Vagina (tissue), 2 donors: ENCODE measurements at places on chromosomes 13 and 19.

- DNase-seq, result no peak
Observed at GRCh38 chr19:28288572-28289264, 924.2 kb downstream of the UQCRFS1 start.

- DNase-seq, result no peak
Observed at GRCh38 chr13:53285896-53286430, 257.4 kb downstream of the OLFM4 start.

GRCh38 chr13:50713523-50714248, 129.8 kb downstream of the DLEU7 start:
- DNase-seq, result no peak

DNA sequence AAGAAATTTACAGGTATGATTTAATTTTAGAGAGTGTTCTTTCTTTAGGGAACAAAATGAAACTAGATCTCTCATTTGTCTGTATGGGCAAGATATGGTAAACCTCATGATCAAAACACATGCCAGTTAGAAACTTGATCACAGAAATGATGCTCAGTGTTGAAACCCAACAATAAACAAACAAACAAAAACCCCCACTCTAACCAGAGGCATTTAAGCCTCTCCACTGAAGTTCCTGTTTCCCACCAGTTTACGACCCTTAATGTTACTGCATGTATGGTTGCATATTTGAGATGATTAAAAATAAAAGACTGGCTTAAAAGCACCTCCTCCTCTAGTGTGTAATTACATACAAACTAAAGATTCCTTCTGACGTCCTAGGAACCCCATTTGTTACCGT, 293.3 kb upstream of the MAB21L1 start:
- no peak for DNase-seq

- no peak for DNase-seq
Observed at GRCh38 chr19:49503582-49503962, 7.3 kb downstream of the RPS11 start.

DNA sequence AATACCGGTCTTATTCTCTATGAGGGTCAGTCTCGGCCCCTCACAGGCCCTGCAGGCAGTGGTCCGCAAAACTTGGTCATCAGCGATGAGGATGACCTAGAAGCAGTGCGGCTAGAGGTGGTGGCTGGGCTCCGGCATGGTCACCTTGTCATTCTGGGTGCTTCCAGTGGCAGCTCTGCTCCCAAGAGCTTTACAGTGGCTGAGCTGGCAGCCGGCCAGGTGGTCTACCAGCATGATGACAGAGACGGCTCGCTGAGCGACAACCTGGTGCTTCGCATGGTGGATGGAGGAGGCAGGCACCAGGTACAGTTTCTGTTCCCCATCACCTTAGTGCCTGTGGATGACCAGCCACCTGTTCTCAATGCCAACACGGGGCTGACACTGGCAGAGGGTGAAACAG, 1.8 kb downstream of the FREM2 start:
- DNase-seq, result no peak

DNA sequence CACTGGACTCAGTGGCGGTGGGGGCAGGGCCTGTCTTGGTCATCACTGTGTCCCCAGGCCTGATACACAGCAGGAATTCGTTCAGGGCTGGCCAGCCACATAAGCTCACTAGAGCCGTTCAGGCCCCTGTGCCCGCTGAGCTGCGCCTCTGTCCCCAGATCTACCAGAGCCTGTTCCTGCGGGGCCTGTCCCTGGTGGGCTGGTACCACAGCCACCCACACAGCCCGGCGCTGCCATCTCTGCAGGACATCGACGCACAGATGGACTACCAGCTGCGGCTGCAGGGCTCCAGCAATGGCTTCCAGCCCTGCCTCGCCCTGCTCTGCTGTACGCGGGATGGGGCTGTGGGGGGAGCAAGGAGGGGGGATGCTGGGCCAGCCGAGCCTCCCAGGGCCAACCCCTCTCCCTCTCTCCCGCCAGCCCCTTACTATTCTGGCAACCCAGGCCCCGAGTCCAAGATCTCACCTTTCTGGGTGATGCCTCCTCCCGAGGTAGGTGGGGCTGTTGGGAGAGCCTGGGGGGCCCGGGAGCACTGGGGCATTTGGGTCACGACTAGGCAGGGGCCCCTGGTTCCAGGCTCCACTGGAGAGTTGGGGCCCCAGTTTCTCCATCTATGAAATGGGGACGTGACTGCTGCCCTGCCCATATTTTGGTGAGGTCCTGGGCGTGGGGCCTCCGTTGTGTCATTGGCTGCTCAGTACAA, 13.9 kb downstream of the MPND start:
- no peak for DNase-seq

DNA sequence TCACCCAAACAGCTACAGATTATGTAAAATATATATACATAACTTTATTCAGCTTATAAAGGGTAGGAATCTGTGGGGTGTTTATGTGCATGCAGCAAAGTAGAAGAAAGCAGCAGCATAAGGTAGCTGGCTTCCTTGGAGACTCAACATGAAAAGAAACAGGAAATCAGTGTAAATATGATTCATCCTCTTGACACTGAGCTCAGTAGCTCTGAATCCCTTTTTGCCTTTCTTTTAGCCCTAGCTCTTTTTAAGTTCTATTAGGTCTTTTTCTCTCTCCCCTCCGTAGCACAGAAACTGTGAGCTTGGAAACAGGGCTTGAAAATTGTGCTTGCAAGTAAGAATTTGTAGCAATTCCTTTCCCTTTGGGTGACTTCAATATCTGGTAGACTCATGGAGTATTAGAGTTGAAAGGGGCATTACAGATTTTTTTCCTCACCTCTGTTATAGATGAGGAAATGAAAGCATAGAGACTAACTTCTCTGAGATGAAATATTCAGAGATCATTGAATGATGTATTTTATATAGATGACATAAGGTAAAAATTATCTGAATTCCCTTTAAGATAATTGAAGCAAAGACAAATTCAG, 314.4 kb downstream of the PCDH9 start:
- DNase-seq, result no peak

DNA sequence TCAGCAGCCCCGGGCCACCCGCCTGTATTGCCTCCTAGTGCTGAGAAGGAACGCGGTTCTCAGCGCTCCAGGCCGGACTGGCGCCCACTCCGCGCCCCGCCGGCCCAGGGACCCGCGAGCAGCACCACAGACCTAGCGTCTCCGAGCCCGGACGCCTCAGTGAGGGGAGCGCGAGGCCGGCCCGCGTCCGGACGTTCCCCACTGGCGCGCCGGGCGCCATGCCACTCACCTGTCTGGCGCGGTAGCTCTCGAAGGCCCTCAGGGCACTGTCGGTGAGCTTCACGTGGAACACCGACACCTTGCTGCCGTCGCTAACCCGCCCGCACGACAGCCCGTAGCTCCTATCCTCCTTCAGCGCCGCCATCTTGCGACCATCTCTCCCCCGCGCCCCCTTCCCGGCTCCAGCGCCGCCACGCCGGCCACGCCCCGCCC, at the start of gene ELL:
TSS of gene ELL (minus strand) at position 379 of the 432 bp plus-strand sequence. CDS start at position 364, 15 bp downstream.
- no peak for DNase-seq

DNA sequence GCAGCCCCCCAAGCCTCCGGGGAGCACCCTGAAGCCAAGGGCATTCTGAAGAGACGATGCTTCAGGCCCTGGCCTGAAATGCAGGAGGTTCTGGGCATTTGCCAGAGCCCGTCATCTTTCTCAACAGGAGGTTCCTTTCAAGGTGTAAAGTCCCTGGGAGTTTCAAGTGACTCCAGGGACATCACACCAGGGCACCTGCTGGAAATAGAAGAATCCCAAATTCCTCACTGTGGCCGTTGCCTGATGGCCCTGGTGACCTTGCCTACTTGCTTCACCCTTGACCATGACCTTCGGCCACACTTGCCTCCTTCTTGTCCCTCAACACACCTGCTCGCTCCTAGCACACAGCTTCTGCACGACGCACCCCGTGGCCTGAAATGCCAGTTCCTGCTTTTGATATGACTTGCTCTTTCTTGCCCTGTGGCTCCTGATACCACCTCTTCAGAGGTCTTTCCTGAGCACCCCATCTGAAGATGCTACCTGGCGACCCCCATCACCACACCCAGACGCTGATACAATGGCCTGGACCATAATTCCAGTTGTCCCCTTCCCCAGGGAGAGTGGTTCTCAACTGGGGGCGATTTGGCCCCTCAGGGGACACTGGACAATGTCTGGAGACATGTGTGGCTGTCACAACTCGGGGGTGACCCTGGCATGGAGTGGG, 3.5 kb downstream of the DPP9 start:
- DNase-seq, result no peak

GRCh38 chr13:100545684-100546061, 42.9 kb downstream of the GGACT start:
- no peak for DNase-seq

DNA sequence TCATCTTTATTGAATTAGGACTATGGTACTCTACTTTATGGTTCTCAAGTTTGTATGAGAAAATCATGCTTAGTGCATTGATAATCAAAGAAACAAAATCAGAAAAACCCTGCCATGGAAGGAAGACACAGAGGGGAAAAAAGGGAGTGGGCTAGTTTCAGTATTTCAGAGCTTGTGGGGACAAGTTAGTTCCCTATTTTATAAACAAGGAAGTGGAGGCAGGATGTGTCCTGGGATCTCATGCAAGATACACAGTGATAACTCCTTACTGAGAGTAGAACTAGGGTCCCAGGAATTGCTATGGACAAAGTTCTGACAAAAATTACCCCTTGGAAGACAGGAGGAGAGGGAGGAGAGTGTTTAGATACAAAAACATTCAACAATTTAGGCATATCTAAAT, 1277.3 kb downstream of the UQCRFS1 start:
- no peak for DNase-seq

DNA sequence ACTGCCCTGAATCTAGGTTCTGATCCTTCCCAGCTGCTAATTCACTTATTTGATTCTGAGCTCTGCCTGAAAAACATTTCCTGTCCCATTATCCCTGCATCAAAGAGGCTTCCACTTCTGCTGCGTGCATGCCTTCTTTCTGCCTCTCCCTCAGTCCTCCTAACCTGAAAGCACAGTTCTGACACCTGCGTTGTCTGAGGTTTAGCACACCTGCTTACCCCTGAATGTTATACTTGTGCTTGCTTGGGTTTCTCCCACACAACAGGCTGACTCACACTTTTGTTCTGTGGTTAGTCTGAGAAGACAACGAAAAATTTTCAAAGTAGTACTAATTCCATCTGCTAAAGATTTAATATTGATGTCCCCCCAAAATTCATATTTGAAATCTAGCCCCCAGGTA, 3.1 kb upstream of the SOHLH2 start:
- DNase-seq, result no peak

GRCh38 chr13:92717857-92718256, 508.8 kb upstream of the GPC6 start:
- no peak for DNase-seq

DNA sequence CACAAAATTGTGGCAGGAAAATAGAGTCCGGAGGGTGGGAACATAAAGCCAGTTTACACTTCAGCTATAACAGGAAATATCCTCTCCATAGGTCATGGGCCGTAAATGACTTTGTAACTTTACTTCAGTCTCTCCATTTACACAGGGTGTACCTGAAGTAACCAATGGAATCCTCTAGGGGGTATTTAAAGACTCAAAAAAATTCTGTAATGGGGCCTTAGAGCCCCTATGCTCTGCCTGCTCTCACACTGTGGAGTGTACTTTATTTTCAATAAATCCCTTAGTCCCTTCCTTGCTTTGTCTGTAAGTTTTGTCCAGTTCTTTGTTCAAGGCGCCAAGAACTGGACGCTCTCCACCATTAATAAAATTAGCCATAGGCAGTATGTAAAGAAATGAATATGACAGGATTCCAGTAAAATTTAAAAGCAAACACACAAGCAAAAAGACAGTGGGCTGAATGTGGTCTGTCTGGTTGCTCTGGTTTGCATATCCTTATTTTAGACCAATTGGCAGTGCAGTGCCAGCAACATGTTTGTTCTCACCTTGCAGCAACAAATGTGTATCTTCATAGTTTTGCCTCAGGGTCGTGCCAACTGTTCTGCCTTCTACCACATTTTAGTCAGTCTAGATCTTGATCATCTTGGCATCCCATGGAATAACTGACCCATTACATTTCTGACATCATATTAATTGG, 801.5 kb upstream of the SPRY2 start:
- no peak for DNase-seq

GRCh38 chr13:46615888-46616531, 63.0 kb downstream of the LRCH1 start:
- no peak for DNase-seq

DNA sequence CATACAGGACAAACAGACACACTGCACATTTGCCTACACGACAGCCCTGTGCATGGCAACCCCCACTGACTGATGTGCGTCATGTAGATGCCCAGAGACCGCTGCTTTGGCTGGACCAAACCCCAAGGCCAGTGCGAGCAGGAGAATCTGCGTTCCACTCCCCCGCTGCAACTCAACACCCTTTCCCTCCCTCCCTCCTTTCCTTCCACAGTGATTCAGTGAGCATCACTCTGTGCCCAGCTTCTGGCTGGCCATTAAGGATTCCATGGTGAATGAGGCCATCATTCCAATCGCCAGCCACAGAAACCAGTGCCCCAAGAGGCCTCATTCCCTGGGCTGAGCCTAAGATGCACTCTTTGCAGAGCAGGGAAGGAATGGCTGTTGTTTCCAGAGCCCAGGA, 61.6 kb downstream of the GSX1 start:
- no peak for DNase-seq

GRCh38 chr13:61013796-61014195, 401.9 kb downstream of the PCDH20 start:
- no peak for DNase-seq

GRCh38 chr13:23609874-23610576, 39.8 kb downstream of the TNFRSF19 start:
- DNase-seq, result no peak

DNA sequence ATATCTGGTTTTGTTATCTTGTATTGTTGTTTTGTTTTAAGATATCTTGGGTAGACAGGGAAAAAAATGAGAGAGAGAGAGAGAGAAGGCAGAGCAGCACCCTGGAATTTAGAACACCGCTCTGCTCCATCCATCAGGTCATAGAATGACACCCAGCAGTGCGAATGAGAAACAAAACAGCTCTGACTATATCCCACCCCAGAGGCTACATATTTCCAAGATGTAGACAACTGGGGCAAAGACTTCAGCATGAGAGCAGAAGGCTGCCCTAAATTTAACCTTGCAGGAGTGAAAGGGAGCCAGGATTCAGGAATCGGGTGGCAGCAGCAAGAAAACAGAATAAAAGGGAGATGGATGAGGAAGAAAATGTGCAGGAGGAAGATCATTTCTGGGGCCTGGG, 46.5 kb downstream of the TNFSF13B start:
- DNase-seq, result no peak

DNA sequence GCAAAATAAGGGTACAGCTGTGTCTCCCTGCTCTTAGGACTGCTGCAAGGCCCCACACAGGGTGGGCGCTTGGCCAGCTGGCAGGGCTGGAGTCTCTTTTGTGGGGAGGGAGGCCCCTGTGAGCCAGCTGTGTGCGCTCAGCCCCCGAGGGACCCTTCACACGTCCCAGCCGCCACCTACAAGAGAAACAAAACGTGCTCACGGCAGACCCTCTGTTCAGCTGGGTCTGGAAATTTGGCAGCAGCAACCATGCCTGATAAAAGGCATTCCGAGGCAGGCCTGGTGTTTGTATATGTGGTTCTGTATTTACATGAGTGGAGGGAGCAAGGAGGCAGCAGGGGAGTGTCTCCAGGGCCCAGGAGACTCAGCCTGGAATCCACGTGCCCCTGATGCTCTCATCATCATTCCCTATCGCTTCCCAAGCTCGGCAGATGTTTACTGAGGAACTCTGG, 49.7 kb downstream of the CRTC1 start:
- DNase-seq, result no peak
